A549 (cell line): ENCODE measurements at places on chromosomes 11 and 22.
A peak's percentile ranks its signal among the peaks of the same experiment; 100 is the strongest.

GRCh38 chr11:132992838-132993631 is 539.3 kb downstream of the OPCML start:
- DNase-seq, result no peak

GRCh38 chr22:24107661-24108060 is 73.6 kb upstream of the SUSD2 start:
- DNase-seq, result no peak

DNA sequence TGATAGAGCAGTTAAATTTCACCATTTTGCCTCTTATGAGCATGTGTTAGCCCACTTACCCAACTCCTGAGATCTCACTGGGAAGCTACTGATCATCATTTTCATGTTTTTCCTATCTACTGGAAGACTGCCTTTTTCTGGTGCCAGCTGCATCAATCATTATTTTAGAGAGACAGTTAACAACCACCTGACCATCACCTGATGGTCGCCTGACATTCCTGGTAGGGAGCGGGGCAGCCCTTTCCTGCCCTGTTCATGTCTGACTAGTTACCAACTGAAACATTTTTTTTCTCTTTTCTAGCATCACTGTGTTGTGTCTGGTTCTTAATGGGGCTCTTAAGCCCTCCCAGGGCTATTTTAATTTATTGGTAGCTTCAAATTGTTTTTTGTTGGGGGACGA is 20.2 kb upstream of the PATL1 start:
- DNase-seq, result no peak

DNA sequence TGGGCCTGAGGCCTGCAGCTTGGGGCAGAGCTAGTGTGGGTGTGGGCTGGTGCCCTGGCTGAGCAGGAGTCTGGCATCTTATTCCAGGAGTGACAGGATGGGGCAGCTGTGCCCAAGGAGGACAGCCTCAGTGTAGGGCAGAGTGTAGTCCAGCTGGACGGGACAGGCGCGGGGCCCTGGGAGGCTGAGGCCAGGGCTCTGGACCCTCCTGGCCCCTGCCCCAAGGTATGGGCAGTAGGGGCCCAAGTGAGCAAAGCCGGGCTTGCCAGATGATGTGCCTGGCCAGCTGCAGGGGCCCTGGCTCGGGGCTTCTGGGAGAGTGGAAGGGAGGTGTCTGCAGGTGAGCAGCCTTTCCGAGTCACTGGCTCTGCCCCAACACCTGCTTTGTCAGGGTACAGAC is 1190.9 kb downstream of the BRD1 start:
- no peak for DNase-seq

- no peak for DNase-seq
Measured at GRCh38 chr11:64935359-64936081, at the start of gene GPHA2. Gene GPHA2 (minus strand): TSS chr11:64935893. CDS start chr11:64935460, 433 bp downstream.

DNA sequence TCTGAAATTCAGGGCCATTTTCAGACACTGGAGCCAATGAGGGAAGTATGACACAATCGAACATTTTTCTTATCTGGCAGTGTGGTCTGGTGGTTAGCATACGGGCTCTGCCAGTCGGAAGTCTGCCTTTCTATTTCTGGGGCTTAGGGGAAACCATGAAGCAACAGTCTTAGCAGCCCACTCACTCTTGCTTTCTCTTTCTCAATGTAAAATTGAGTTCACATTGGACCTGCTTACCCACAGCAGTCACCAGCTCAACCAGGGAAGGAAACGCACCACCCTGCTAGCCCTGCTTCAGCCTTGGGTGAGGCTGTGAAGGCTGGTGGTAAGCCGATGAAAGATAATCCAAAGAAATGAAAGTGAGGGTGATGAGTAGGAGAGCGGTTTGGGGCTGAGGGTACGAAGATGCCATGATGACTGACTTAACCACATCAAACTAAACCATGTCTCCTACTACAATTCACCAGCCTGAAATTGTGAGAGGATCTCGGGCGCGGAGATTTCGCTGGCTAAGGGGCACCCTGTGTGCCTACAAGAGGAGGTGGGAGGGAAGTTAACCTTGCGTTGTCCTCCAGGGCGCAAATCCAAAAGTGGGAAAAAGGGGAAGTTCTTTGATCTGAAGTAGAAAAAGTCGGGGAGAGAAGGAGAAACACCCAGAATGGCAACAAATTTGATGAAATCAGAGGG is 2.0 kb upstream of the LMO2 start:
- no peak for DNase-seq

DNA sequence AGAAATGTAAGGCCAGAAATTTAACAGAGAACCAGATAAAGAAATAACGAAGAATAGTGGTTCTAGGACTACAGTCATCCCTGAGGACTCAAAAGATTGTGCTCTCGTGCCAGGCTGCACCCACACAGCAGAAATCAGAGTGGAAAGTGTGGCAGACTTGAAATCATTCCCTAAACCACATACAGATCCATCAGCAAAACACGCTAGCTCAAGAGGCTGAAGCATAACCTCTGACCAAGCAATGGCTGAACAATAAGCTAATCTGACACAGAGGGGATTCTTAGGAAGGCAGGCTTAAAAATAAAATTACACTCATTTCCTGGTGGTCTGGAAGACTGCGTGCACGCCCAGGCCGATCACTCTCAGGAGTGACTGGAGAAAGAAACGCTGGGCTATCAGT is 19.0 kb downstream of the NCF4 start:
- no peak for DNase-seq

- peak; percentile 62 for DNase-seq
Measured at GRCh38 chr11:2156416-2157182, 4.4 kb downstream of the INS start.

DNA sequence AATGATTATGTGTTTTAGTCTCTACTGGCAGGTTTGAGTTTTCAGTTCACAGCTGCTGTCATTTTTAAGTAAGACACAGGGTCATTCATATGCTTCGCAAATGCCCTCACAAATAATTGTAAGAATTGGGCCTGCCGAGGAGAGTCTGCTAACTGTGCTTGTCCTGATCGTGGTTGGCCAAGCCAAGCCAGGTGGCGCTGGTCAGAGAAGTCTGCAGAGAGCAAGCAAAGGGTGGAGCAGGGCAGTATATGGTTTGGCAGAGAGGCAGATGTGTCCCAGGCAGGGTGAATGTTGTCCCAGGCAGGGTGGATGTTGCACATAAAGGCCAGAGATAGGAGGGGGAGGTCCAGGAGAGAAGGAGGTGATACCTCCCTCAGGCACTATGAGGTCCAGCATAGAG is 52.7 kb downstream of the SCN3B start:
- DNase-seq, result no peak

DNA sequence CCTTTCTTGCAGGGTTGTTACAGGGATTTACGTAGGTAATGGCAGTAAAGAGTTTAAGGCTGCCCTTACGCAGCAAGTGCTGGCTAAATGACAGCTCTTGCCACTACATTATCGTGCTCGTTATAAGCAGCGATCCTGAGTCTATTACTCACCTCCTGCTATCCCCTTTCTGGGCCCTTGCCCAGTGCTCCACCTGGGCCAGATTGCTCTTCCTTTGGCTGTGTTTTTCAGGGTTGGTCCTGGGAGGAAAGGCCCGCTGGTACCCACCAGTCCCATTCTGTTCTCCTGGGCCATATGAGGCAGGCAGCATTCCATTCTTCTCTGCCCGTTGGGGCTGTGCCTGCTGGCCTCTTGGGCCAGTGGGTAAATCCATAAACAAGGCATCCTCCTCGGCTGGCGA is 87.5 kb downstream of the C11orf58 start:
- DNase-seq, result no peak

- no peak for DNase-seq
Measured at GRCh38 chr22:40703736-40704135, 24.5 kb downstream of the MCHR1 start.

GRCh38 chr22:49663311-49663711 is 164.4 kb downstream of the BRD1 start:
- DNase-seq, result no peak

- no peak for DNase-seq
Measured at GRCh38 chr11:65067446-65067845, 9.1 kb upstream of the NAALADL1 start.

DNA sequence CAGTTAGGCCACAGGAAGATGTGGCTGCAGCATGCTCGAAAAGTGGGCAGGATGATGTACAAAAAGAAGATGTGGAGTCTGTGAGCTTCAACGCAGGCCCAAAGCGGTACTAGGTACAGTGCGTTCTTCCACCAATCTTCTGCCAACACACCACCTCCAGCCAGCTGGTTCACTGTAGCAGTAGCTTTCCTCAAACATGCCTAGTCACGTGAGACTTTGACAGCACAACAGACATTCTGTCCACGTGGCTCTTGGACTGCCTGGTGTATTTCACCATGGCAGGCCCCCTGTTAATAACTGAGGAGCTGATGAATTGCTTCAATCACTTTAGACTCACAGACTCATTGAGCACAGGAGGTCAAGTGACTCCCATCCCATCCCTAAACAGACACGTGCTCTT is 14.1 kb downstream of the SYN3 start:
- DNase-seq, result no peak

GRCh38 chr22:30628491-30628890 is 7.1 kb upstream of the SLC35E4 start:
- no peak for DNase-seq

DNA sequence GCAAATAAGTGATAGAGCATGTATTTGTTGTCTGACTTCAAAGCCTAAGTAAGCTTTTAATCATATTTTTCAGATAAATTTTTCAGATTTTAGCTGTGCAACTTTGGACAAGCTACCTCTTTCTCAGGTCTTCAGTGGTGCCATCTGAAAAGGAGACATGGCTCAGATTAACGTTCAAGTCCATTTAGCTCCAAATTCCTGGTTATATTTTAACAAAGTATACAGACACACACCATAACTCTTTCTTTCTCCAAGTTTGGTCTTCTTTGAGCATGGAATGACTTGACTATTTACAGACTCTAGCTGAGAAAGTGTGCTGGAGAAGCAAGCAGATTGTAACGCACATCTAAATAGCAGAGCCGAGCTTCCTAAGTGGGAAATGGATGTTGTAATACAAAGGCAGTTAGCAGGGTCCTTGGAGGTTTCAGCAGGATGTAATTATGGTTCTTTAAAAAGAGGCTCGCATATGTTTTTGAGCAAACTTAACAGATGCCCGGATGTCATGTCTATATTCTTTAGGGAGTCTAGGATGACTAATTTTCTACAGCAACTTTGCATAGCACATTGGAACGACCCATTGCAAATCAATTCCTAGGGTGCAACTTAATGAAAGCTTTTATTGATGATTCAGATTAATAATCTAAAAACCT is 128.1 kb upstream of the E2F8 start:
- no peak for DNase-seq

DNA sequence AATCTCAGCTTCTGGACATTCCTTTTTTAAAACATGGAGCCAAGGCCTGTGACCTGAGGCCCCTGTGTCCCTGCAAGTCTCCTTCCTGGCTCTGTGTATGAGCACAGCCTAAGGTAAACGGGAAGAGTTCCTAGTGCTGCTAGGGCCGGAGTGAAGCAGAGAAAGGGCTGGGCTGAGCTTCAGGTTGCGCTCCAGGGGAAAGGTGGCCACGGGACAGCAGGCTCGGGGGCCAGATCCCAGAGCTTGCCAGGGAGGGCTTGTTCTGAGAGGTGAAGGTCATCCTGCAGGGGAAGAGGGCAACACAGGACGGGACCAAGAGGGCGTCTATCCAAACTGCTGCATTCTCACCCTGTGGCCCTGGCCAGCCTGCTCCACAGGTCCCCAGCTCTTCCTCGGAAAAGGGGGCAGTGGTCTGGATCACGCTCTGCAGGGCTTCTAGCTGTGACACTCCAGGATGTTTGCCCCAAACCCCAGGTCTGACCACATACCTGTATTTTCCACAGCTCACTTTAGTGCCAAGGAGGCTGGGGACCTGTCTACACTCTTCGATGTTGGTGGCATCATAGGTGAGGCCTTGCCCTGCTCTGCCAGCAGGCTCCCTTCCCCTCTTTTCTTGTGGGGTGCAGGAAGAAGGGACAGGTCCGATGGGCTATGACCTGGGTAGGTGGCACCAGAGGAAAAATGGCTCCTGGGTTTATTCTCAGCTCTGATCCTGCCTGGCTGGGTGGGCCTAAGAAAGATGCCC is 20.4 kb downstream of the SLC37A2 start:
- DNase-seq, result no peak

GRCh38 chr11:56577621-56578020 is at the start of gene OR5M10:
Gene OR5M10 (minus strand): TSS chr11:56577721. CDS start chr11:56577721, 0 bp downstream.
- no peak for DNase-seq

DNA sequence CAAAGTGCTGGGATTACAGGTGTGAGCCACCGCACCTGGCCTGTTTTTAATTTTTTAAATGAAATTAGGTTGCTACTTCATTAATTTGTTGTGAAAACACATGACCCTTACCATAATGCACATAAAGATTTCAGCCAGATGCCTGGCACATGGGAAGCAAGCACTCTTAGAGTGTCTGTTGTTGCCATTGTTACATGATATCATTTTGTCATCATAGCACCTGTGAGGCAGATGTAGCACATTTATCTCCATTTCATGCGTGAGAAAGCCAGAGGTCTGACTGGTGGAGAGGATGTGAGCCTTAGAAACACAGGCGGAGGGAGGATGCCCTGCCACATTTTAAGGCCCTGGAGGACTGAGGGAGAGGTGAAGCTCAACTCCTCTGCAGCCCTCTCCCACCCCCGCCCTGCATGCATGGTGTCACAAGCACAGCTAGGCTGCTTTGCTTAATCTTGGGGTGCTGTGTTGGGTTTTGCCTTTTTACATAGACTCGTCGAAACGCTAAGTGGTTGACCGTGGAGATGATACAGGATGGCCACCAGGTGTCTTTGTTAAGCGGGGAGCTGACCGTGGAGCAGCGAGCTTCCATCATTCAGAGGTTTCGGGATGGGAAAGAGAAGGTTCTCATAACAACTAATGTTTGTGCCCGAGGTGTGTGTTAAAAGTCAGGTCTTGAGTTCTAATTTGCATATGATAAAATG is 14.0 kb downstream of the DDX25 start:
- no peak for DNase-seq

DNA sequence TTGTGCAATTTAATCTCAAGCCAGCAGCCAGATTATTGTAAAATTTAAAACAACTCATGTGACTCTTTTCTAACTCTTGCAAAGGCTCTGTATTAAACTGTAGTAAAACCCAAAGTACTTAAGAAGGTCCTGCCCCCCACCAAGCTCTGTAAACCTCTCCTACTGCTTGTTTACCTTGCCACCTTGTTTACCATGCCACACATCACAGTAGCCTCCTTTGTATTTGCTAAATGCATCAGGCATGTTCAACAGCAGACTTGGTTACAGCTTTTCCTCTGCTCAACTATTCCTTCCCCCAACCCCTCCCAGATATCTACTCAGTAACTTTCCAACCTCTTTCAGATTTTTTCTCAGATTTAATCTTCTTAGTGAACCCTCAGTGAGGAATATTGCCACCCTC is 861.6 kb downstream of the METTL15 start:
- no peak for DNase-seq

DNA sequence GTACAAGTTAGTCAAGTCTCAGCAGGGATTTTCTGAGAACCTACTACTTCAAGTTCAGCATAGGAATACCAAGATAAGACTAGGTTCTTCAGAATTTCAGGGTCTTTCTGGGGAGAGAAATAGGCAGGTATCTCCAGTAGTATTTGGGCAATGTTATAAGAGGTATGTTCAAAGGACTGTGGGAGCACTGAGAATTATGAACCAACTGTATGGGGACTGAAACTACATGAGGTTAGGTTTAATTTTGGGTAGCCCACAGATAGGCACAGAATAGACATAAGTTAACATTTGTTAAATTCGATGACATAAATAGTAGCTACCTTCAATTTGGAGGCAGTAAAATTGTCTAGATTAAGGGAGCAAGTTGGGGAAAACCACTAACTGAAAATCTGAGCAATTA is 9.2 kb upstream of the GAB2 start:
- no peak for DNase-seq
